ENCODE measurements at places on chromosomes 2 and 18.

GRCh38 chr18:12282442-12283039 lies 25.5 kb upstream of the TUBB6 start:
- DNase-seq = no peak

GRCh38 chr18:51009072-51009471 lies 20.9 kb upstream of the SMAD4 start:
- peak; percentile 54 for DNase-seq

- no peak for DNase-seq
These were observed 10.8 kb upstream of the KCNG2 start for GRCh38 chr18:79786786-79787526.

DNA sequence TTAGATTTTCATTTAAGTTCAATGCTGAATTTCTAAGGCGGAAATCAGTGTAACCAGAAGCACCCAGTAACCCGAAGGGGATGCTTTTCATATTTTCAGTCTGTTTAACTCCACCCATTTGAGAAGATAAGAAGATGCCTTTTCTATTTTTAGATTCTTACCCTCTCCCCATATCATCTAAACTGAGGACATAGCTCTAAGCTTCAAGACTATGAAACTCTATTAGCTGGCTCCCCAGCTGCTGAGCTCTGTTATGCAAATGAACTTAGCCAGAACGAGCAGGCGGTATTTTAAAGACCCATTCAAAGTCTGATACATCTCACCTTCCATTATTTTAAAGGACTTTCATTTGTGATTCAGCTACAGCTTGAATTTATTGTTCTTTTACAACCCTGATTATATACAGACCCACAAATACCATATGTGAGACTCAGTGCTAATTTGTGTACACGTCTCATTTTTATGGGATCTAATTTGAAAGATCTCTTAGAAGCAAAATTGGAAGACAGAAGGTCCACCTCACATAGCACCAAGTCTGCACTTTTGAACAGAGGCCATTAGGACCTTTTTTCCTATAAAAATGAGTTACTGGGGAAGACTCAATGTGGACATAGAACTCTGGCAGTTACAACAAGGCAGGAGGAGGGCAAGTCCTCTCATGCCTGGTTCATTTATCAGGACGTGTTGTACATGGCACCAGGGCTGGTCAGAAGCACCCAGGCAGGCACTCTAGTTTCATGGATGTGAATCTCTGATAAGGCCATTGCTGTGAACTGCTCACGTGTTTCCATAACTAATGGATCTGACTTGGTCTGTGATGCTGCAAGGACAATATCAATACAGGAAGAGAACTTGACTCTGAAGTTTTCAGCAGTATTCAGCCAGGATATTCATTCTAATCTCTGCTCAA lies 16.3 kb downstream of the CDC42EP3 start:
- peak; percentile 13 for DNase-seq

DNA sequence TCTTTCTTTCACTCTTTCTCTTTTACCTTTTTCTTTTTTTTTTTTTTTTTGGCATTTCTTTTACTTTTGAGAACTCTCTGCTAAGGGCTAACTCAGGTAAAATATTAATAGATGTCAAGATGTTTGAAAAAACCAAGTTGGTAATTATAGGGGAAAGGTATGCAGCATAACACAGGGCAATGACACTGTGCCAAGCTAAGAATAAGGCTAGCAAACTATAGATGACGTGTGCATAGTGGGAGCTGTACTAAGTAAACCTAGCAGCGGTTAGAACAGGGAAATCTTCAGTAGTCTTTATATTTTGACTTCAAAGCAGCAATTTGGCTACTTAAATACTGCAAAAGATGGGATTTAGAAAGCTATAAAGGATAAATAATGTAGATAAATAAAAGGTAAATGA lies 415.4 kb upstream of the RGPD4 start:
- no peak for DNase-seq

GRCh38 chr2:226600802-226601201 lies 198.8 kb downstream of the IRS1 start:
- no peak for DNase-seq

GRCh38 chr2:235678712-235679111 lies 184.9 kb downstream of the AGAP1 start:
- no peak for DNase-seq

GRCh38 chr2:131156452-131157149 lies 51.5 kb downstream of the PLEKHB2 start:
- DNase-seq = peak; percentile 34

- no peak for DNase-seq
These were observed 303.2 kb upstream of the UBE2E3 start for GRCh38 chr2:180677200-180677599.

DNA sequence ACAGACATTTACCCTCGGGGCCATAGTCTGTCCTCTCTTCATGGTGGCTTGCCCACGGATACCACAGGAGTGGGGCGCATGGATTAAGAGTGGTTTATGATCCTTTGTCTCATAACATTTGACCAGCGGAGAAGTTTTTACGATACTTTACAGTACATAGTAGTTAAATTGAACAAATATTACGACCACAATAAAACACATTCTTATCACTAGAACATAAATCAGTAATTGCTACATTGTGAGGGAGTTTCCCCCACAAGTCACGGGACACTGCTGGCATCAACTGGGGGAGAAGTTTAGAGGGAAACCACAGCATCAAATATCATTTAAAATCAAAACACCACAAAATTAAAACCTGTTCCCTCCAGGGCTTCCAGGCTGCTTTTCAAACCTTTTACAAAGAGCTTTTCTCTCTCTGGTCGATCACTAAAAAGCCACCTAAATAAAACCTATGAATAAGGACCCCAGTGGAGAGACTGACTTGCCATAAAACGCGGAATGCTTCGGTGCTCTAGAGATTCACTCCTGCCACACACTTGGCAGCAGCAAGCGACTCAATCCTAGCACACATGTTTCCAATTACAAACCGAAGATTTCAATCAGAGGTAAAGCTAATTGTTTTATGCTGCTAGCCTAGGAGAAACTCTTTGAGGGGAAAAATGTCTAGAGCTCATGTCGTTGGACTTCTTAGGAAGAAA lies 173.7 kb upstream of the HNRNPA3 start:
- DNase-seq = no peak

DNA sequence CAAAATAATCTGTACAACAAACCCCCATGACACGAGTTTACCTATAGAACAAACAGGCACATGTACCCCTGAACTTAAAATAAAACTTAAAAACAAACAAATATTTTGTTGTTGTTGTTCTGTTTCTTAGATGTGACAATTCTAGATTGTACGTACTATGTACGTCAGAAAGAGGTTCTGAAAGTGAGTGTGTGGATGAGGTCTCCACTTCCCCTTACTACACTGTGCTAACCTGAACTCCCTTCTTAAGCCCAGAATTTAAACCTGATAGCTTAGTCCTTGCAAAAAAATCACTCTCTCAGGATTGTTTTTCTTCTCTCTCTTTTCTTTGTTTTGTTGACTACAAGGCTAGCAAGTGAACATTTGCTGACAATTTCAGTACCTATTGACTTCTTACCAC lies 581.6 kb downstream of the LRRTM4 start:
- no peak for DNase-seq

DNA sequence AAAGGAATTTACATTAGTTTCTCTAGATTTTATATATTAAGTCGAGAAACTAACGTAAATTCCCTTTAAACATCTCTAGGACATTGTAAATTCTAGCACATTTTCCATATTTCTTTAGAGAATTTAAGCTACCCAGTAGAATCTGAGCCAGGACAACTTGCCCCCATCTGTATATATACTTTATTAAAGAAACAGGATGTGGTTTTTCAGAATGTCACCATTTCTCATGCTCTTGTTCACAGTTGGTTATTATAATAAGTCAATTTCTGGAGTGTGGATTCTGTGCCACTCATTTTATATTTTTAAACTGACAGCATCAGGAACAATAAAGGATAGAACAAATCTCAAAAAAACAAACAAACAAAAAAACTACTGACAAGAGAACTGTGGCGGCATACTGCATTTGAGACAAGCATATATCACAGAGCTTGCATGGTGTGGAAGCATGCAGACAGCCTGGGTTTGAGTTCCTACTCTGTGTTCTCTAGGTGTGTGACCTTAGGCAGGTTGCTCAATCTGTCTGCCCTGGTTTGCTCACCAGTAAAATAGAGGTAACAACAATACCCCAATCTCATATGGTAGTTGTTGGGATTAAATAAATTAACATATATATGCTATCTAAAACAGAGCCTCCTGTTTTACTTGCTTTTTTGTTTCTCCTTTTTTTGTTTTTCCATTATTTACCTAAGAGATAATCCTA lies 61.4 kb upstream of the DNER start:
- no peak for DNase-seq

DNA sequence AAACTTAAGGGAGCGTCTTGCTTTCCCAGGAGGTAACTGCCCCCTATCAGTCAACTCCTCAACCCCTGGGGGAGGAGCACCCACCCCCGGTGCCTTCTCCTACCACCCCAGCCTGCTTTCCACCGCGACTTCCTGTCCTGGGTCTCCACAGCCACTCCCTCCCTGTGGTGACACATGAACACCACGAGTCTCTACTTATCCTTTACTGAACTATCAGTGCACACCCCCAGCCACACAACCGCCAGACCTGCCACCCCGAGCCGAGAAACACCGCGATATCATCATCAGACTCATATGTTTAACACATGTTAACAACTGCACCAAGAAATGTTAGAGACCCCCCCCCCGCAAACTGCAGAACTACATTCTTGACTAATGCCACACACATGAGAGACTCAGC lies 43.3 kb downstream of the LONRF2 start:
- peak; percentile 58 for DNase-seq

- no peak for DNase-seq
These were observed 32.7 kb downstream of the ABI2 start for GRCh38 chr2:203360833-203361430.

DNA sequence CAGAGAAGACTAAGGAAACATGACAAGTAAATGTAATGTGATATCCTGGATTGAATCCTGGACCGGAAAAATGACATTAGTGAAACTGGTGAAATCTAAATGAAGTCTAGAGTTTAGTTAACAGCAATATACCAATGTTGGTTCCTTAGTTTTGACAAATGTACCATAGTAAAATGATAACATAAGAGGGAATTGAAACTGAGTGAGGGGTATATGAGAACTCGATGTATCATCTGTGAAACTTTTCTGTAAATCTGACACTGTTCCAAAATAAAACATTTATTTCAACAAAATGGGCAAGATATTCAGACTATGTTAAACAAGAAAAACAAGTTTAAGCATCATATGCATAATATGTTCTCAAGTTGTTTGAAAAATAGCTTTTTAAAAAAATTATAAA lies 63.8 kb downstream of the OLA1 start:
- no peak for DNase-seq

GRCh38 chr18:2840521-2840920 lies 6.3 kb upstream of the EMILIN2 start:
- no peak for DNase-seq

DNA sequence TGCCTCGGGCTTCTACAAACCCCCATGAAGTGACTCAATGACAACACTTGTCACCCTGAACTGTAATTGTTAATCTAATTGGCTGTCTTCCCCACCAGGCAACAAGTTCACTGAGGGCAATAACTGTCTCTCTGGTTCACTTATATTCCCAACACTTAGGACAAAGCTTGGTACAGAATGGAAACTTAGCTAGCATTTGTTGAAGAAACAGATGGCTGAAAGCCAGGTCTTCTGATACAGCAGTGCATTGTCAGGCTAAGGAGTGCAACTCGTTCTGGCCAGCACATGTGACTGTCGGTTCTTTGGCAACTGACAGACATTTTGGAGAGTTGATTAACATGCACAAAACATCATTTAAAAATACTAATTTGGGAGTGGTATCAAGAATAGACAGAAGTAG lies 14.6 kb upstream of the DNAJC27 start:
- DNase-seq = peak; percentile 11

DNA sequence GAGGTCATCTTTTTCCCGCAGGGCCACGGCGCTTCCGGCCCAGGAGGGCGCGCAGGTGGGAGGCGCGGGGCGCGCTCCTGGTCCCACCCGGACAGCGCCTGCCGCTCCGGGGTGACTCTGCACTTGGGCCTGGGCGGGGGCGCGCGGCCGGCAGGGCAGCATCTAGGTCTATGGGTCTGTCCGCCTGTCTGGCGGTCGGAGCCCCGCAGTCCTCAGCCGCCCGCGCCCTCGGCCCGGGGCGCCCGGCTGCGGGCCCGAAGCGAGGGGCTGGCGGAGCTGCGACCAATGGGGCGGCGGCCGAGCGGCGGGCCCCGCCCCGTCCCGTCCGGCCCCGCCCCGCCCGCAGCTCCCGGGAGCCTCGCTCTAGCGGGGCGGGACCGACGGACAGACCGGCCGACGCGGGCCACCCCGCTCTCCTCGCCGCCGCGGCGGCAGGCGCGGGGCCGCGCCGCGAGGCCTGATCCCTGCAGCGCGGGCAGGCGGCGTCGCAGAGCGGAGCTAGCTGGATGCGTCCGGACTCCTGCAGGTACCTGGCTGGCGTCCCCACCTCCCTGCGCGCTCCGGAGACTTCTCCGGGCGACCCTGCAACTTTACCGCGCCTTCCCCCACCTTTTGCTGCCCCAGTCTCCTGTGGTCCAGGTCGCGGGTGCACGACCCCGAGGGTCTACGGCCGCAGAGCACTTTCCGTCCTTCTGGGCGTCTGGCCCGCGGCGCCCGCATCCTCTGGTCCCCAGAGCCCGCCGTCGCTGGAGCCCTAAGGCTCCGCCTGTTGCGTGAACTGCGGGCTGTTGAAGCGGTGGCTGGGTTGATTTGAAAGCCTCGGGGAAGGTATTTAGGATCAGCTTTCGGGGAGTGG lies at the start of gene KCNS3:
KCNS3 (plus strand) TSS at position 387 of the 856 bp plus-strand sequence. CDS start 52,342 bp downstream, outside the sequence.
- DNase-seq = no peak

DNA sequence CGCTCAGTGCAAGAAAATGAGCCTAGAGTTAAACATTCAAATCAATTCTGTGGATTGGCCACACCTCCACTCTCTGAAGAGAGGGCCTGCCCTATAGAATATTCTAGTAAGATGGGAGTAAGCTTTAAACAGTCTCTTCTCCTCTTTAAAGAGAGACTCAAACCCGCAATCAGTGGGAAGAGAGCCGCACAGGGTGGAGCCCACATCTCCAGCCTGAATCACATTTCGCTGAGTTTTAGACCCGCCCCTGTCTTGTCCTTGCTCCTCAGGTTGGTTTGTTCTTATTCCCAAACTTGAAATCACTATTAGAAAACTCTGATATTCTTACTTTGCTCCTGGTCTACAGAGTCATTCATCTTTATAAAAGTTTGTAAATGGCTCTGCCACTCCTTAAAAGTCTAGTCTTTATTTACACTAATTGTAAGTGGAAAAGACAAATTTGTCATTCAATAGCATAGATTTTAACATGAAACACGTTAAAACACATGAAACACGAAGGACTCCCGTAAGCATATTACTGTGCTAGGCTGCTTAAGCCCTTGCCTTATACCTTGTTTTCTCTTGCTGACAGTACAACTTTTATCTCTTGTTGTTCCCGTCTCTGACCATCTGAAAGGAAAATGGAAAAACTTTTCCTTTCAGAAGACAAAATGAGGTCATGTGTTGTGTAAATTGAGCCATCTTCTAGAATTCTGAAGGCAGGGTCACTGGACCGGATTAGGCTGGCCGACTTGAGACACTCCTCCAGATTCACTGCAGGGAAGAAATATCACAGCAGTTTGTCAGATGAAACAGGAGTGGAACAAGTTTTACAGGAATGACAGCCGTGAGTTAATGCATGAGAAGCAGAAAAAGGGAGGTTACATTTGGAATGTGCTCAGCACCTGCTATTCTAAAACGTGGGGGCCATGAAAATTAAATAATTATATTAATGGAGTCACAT lies 5.6 kb downstream of the DSC1 start:
- no peak for DNase-seq

Data from OCI-M1 (cell line).